ENCODE measurements at places on chromosomes 4 and X.

GRCh38 chrX:135544338-135544948 is 24.0 kb downstream of the INTS6L start:
- DNase-seq = no peak

GRCh38 chrX:8955511-8955910 is 78.4 kb downstream of the FAM9B start:
- DNase-seq = no peak

DNA sequence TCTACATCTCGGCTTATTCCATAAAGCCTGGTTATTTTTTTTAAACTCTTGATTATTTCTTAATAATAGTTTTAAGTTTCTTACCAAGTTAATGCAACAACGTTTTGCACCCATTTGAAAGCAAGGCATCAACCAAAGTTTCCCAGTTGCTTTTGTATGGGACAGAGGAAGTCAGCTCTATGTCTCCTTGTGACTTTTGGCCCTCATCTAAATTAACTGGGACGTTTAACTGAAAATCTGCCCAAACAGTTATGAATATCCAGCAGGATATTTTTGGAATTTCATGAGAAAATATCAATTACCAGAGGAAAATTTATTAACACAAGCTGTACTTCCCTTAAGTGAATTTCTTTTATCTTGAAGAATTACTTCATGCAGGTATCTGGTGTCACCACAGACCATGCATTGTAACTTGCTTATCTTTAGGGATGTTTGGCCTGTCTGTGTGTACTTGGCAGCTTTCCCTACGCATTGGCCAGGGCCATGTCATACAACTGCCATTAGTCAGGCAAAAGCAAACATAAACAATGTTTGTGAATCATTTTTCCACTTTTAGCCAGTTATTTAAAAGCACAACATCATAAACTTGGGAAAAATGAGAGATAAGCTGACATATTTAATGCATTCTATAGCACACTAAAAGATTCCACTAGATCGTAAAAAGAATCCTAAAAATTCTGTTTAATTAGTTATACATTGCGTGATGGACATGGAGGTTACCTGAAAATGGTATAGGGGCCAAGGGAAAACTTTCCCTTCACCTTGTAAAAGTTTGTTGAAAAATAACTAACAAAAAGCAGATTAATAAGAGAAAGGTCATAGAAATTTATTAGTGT is 101.4 kb upstream of the PDE5A start:
- DNase-seq = no peak

- DNase-seq = no peak
Measured at GRCh38 chrX:22349116-22349515, 76.4 kb downstream of the CBLL2 start.

DNA sequence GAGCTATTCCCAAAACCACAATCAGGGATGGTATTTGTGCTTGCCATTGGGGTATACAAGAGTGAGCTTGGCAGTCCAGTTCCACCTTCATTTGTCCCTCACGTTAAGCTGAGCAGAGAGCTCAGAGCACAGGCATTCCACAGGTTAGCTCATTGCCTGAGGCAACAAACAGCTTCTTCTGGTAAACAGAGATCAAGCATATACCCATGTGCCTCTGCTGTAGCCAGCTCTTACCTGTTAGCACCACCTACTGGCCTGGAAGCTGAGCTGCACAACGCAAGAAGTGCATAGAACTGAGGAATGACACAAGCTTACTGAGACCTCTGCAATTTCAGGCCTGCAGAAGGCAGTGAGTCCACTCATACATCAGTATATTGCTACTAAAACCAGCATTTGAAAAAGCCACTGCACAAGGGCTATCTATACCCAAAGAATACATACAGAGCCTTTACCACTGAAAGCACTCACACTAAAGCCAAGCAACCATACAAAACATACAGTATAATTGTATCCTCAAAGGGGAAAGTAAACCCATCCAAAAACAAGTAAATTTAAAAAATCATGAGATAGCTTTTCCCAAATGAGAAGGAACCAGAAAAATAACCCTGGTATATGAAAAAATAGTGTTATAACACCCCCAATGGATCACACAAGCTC is 258.3 kb upstream of the GABRA2 start:
- peak; percentile 34 for DNase-seq

DNA sequence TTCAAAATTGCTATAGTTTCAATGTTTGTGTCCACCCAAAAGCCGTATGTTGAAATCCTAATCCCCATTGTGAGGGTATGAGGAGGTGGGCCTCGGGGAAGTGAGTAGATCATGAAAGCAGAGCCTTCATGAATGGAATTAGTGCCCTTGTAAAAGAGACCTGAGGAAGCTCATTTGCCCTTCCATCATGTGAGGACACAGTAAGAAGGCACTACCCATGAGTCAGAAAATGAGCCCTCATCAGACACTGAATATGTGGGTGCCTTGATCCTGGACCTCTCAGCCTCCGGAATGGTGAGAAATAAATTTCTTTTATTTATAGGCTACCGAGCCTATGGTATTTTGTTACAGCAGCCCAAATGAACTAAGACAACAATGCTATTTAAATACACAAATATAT is 57.7 kb upstream of the EFHC2 start:
- no peak for DNase-seq
